Frontal cortex (tissue), 4 donors: ENCODE measurements at places on chromosomes 1 and 21. TPM values are rescaled to one million over a fixed set of nuclear protein-coding genes. Genes with fewer than 3 reads are reported as not detected.

- no peak for DNase-seq
Observed at GRCh38 chr1:92820551-92820950, 11.3 kb upstream of the RPL5 start.

- DNase-seq = no peak
Observed at GRCh38 chr1:97599447-97599846, 321.4 kb downstream of the DPYD start.

Gene XKR8
- 2.4 TPM for total RNA-seq

GRCh38 chr21:36709868-36710728 is 11.2 kb downstream of the SIM2 start:
- no peak for DNase-seq

Gene GJA9
- total RNA-seq = not detected

GRCh38 chr1:90045853-90046563 is 51.1 kb downstream of the ZNF326 start:
- DNase-seq = no peak

Gene CFAP141
- total RNA-seq = not detected

Gene SYTL1
- not detected for total RNA-seq

Gene SAMD13
- 5.3 TPM for total RNA-seq

DNA sequence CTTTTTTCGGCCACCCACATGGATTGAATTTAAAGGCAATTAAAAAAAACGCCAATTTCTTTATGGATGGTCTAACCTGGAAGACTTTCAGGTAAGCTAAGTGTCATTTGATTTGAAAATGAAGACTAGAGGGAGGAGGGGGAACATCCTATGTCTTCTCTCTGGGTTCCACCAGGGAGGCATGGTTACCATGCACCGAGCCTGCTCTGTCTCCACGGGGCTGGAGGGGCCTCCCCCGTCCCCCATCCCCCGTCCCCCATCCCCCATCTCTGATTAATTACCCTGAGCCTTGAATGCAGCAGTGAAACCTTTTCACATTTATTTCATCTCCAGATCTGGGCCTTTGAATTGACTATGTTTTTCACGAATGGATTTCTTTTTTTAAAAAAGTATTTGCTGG is 135.1 kb downstream of the TLR5 start:
- DNase-seq = no peak

Gene NAV1
- 33.8 TPM for total RNA-seq

- DNase-seq = no peak
Observed at GRCh38 chr1:13500806-13501205, 13.0 kb downstream of the LRRC38 start.

DNA sequence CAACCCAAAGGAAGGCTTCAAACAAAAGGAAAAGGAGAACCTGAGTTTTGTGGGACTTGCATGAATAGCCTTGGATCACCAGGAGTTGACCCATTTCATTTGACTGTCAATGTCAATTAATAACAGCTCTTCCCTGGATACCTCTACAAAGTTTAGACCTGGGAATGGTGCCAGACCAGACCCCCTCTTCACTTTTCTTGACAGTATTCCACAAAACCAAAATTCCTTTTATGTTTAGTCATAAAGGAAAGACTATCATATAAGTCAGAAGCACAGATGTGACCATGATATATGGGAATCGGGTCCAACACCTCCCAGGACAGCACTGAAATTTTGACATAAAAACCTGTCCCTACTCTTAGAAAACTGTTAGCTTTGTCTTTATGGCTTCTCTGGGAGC is 191.8 kb downstream of the LYPLAL1 start:
- no peak for DNase-seq
